Hematopoietic multipotent progenitor cell treated with erythropoietin and hydrocortisone succinate and interleukin-3 and kit ligand, for 4 days (in vitro differentiated cells): ENCODE measurements at places on chromosomes 12 and 14.

DNA sequence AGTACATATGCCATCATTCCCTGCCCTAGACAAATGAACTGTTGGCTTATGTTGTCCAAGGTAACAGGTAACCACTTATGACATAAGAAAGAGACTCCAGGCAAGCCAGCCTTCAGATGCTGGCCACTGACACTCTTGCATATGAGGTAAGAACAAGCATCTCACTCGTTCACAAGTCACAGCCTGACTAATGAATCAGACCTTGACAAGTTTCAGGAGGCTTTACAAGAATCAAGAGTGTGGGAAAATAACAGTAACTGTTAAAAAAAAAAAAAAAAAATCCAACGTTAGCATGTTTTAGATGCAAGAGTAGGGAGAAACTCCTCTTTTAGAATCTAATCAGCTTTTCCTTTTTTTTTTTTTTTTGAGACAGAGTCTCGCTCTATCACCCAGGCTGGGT is 40.7 kb downstream of the ZFYVE1 start:
- DNase-seq: no peak

DNA sequence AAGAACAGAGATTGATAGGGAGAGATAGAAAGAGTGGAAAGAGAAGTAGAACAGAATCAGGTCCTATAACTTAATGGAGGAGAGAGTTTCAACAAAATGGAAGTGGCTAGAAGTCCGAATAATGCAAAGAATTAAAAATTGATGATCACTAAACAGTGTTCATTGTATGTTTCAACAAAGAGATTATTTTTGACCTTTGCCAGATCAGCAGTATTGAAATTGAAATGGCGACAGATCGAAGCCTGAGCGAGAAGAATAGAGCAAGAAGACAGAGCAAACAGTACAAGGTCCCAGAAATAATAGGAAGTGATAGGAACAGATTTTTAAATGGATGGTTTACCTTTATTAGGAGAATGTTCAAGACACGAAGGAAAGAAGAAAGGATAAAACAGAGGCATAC is 1012.8 kb upstream of the FBXO33 start:
- DNase-seq: no peak

DNA sequence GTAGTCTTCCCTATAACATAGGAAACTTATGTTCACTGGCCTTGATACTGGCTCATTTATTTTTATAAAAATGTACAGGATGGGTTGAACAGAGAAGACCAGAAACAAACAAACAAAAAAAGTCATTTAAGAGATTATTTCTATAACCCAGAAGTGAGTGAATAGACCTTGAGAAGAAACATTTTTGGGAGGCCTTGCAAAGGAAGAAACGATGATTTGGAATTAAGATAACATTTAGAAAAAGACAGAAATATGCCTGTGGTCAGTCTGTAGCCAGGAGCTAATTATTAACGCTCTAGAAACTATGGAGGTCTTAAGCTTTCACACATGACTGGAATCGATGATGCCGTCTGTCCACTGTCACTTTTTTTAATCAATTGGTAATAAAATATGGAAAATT is 264.0 kb downstream of the EGLN3 start:
- no peak for DNase-seq

- DNase-seq: peak; percentile 37
Observed at GRCh38 chr14:81298911-81299310, 78.2 kb upstream of the GTF2A1 start.

DNA sequence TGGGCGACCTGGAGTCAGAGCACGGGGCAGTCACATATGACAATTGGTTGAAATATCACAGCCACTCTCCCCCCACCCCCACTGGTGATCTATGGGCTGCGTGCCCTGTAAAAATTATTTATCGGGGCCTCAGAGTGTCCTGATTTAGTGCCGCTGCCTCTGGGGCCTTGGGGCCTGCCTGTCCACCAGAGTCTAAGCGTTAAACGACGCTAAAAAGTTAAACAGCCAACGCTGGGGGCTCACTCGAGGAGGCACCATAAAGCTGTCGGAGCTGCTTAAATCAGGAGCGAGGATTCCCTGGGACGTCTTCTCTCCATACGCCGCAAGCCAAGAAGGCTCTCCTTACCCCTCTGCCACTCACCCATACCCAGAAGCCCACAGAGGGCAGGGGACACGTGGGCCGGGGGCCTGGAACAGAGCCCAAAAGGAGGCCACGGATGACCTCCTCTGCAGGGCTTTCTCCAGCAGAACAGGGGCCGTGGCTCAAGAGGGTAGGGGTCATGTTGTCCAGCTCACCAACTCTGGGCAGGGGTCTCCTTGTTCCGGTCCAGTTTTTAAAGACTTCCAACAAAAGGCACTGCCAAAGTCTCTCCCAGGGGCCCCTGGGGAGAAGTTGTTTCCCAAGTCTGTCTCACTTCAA is 42.2 kb downstream of the SMUG1 start:
- DNase-seq: no peak

DNA sequence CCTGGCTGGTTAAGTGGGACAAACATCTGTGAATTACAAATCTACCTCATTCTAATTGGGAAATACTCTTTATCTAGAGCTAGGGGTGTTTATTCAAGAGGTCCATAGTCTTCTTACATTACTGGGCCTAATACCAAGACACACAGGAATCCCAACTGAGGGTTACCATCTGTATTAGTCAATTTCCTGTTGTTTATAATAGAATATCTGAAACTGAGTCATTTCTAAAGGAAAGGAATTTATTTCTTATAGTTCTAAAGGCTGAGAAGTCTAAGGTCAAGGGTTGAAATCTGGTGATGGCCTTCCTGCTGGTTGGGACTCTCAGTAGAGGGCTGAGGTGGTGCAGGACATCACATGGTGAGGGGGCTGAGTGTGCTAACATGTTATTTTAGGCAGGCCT is 36.0 kb downstream of the RTRAF start:
- DNase-seq: no peak

- peak; percentile 28 for DNase-seq
Observed at GRCh38 chr14:77544571-77544970, 46.0 kb upstream of the ISM2 start.

DNA sequence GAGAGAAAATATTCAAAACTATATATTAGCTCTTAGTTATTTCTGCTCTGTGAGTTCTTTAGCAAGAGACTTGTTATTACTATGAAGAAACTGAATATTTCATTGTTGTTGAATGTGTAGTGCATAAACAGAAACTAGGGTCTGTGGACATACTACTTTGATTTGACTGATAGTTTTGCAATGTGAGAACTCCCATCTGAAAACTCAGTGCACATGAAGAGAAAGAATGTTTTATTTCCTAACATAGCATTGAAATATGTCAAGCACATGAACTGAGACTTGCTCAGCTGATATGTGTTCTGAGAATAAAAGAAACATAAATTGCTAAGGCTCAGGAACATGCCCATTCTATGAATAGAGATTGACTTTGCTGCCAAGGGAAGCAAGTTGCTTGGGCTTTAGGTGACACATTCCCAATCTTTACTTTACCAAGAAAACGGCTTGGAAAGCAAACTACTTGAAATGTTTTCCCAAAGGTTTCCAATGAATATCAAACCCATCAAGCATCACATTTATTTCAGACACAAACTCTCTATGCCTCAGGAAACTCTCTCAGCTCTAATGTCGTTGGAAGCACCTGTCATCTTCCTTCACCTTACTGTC is 290.4 kb downstream of the SLC16A7 start:
- no peak for DNase-seq

- no peak for DNase-seq
Observed at GRCh38 chr14:64753999-64754398, 49.8 kb downstream of the PLEKHG3 start.

DNA sequence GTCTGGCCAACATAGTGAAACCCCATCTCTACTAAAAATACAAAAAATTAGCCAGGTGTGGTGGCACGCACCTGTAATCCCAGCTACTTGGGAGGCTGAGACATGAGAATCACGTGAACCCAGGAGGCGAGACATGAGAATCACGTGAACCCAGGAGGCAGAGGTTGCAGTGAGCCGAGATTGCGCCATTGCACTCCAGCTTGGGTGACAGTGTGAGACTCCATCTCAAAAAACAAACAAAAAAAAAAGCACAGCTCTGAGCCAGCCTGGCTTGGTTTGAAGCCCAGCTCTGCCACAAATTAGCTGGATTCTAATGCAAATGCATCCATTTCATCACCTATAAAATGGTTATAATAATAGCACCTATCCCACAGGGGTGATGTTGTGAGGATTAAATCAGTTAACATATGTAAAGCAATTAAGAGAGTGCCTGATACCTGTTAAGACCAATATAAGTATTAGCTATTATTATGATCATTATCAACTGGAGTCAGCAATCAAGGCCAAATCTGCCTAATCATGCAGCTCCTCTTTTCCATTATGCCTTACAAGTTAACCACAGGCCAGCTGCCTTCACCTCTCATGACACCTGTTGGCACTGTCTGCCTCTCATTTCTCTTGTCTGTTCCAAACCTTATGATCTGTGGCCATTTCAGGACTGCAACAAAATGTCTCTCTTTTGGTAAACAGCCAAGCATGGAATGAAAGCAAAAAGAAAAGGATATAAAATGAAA is 2.1 kb downstream of the GNPTAB start:
- DNase-seq: no peak

- DNase-seq: peak; percentile 48
Observed at GRCh38 chr12:89176676-89177075, 175.6 kb downstream of the DUSP6 start.

DNA sequence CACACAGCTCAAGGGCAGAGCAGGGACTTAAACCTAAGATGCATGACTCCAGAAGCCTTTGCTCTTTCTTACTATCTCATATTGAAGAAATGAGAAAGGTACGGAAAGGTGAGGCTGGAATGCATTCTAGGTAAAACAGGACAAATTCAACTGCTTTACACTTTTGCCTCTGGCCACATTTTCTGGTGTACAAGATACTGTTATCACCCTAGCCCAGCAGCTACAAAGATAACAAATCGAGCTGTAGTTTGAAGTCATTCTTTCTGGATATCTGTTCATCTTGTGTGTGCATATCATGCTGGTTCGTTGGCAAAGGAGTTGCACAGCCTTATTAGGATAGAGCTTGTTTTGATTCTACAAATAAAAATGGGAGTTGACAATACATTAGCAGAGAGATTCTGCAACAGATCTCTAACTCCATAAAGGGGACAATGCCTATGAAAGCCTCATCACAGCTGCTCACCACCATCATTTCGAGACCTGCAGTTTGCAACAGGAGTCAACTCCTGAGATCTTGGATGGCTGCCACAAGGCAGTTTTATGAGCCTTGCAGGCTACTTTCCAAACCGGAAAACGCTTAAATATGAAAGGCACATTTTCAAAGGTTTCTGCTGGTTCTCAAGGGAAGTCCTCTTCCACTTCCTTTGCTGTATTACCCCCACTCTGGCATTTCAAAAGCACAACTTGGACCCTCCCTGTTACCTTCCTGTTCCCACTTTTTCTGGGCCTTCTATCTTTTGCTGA is 64.9 kb downstream of the STXBP6 start:
- peak; percentile 89 for DNase-seq

DNA sequence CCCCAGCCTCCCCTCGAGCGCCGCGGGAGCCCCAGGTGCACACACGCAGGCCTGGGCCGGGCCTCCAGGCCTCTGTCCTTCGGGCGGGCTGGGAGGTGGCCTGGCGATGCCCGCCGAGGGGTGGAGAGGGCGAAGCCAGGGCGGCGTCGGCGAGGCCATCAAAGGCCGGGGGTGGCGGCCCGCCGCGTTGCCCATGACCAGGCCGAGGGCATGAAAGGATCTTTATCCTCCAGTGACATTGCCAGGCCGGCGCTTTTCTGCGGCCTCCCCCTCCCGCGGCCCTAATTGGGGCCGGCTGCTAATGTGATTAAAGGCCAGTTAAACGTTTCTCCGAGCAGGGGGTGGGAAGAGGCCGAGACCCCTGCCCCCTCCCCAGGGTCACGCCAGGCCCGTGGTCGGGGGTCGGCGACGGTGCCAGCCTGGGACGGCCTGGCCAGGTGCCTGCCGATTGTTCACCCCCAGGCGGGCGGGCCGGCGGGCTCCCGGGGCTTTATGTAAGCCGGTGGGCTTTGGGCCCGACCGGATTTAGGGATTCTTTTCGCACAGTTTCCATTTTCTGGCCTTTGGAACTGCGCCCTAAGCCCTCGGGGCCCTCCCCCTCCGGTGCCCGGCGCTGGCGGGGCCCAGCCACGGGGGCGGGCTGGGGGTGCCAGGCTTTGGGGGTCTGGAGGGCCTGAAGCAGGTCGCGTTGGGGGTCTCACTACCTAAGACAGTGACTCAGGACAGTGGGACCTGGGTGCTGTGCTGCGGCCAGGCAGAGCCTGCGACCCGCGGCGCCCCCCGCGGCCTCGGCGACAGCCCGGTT is 103.2 kb upstream of the DIO3 start:
- DNase-seq: no peak

DNA sequence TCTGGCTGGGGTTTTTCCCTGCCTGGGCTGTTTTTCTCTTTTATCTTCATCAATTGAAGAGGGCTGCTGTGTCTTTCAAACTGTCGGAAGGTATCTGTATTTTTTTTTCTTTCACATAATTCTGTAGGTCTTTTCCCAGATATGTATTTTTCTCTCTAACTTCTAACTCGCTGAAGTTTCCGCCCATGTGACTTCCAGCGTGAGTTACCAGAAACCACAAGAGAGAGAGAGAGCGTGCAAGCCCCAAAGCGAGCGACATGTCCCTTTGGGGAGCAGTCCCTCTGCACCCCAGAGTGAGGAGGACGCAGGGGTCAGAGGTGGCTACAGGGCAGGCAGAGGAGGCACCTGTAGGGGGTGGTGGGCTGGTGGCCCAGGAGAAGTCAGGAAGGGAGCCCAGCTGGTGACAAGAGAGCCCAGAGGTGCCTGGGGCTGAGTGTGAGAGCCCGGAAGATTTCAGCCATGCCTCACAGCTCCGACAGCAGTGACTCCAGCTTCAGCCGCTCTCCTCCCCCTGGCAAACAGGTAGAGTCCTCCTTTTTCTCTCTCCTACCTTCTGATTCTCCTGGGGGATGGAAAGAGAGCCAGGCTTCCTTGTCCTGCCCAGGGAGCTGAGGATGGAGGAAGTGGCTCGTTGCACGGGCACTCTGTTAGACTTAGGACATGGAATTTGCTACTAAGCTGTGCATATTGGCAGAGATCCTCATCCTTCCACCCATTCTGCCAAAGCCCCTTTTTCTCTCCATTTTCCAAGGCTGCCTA is at the start of gene BATF:
BATF (plus strand) TSS at position 246 of the 759 bp plus-strand sequence; CDS start at position 460, 214 bp downstream.
- peak; percentile 92 for DNase-seq

DNA sequence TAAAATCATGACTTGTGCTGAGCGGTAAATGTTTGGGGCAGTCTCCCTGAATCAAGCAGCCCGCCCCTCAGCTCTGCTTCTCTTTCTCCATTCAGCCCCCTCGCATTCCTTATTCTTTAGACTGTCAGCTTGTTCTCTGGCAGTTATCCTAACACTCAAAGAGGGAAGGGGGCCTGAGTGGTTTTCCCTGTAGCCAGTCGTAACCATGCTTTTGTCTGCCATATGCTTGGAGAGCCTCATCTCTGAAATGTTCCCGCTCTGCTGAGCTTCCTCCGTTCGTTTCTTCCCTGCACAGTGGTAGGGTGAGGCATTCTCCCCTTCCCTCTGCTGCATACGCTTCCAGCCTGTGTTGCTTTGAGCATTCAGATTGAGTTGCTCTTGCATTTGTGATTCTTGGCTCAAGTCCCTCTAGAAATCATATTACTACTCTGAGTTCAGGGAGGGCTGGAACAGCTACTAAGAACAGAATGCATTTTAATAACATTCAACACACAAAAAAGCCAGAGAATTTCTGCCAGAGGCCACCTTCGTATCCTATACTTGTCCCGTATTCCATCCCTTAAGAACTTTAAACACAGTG is 119.7 kb downstream of the FBXL14 start:
- DNase-seq: no peak

- no peak for DNase-seq
Observed at GRCh38 chr12:118553856-118554504, 177.6 kb downstream of the SUDS3 start.
